ENCODE measurements at places on chromosomes 4 and X.

DNA sequence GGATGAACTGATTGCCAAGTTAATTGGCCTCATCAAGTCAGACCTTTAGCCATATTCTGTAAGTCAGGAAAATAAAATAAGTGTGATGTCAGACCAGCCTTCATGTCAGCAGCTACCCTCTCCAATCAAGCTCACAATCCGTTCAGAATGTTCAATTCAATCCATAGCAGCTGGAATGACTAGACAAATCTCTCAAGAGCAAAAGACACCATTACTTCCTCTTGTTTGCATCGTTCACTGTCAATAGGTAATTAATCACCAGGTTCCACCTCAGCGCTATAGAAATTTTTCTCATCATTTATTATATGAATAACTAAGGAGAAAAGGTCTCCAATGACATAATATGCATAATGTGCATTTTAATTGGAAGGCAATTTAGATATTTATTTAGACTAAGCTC lies 321.0 kb upstream of the GRIA3 start:
- DNase-seq, result no peak

DNA sequence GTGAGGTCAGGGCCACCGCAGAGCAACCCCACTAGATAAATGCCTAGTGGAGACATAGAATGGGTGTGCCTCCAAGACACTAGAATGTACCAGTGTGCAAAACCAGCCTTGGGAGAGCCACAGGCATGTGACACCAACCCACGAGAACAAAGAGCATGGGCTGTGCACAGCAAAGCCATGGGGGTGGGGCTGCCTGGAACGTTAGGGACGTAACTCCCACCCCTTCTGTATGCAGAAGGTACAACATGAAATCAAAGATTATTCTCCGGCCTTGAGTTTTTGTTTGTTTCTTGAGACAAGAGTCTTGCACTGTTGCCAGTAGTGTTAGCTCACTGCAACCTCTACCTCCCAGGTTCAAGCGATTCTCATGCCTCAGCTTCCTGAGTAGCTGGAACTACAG lies 99.5 kb downstream of the MID1IP1 start:
- no peak for DNase-seq

GRCh38 chr4:182447767-182448280 lies 204.6 kb downstream of the TENM3 start:
- DNase-seq, result no peak

DNA sequence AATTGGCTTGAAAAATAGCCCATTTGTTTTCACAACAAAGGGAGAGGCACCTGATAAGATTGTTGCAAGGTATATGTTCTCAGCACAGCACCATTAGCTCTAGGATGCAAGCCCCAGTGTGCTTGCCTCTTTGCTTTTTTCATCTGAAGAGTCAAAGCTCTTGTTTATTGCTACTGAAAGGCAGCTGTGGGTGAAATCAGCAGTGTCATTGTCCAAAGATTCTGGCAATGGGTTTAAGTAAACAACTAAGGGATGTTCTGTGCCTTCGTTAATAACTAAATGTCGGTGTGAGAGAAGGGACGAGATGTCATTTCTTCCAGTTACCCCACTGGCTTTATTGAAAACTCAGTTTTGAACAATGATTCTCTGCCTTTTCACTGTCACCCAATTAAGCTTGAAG lies 567.7 kb downstream of the KCNIP4 start:
- DNase-seq, result no peak

GRCh38 chr4:185772391-185773093 lies 39.5 kb downstream of the SORBS2 start:
- DNase-seq, result no peak

GRCh38 chr4:148477276-148477675 lies 35.1 kb upstream of the NR3C2 start:
- no peak for DNase-seq

- DNase-seq, result no peak
Measured at GRCh38 chr4:53584658-53585057, 6.6 kb downstream of the LNX1 start.

DNA sequence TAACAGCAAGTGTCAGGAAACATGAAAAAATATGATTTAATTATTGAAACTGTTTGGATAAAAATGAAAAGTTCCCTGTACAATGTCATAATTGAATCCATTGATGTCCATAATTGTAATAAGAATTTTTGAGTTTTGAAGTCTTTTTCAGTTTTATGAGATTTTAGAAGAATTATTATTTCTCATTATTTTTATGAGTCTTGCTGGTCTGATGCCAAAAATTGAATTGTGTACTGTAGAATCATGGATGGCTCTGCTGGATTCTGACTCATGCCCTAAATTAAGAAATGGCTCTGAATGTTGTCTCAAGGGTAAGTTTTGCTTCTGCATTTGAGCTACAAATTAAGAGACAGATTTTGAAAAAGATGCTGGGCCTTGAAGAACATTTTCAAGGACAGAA lies 132.8 kb upstream of the MAP9 start:
- peak; percentile 5 for DNase-seq

DNA sequence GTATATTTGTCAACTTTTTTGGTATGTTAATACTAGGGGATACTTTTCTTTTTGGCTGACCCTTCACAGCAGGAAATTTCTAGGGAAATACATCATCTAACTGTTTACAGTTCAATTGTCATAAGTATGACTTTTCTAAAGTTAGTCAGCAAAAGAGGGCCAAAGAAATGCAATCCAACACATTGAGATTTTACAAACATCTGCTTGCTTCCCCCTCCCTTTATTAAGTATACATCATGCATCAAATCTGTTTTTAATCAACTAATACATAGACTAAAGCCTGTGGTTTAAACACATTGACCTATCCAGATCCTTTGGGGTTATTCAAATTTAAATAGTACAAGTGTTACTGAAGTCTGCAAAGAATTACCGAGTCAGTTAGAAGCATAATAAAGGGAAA lies 93.9 kb downstream of the MID1 start:
- no peak for DNase-seq

DNA sequence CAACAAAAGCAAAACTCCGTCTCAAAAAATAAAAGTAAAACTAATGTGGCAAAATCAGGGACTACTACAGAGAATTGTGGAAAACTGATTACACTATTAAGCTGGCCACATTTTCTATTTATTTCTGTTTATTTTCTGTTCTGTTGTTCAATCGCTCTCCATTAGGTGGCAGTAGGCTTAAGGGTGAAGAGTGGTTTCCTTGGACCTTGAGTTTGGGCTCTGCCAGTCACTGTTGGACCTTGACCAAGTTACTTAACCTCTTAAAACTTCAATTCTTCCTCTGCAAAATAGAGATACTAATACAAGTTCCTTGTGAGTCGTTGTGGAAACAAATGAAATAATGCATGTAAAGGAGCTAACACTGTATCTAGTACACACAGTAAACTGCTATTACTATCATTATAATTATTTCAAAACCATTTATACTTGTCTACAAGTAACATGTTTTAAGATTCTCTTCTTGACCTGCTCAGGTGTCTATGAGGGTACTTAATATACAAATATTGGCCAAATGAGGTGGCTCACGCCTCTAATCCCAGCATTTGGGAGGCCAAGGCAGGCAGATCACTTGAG lies 15.2 kb downstream of the HSD17B11 start:
- DNase-seq, result peak; percentile 80

GRCh38 chr4:80201252-80202151 lies 4.2 kb downstream of the PRDM8 start:
- peak; percentile 63 for DNase-seq

- DNase-seq, result no peak
Measured at GRCh38 chrX:49756692-49757091, 60.9 kb upstream of the PAGE1 start.

DNA sequence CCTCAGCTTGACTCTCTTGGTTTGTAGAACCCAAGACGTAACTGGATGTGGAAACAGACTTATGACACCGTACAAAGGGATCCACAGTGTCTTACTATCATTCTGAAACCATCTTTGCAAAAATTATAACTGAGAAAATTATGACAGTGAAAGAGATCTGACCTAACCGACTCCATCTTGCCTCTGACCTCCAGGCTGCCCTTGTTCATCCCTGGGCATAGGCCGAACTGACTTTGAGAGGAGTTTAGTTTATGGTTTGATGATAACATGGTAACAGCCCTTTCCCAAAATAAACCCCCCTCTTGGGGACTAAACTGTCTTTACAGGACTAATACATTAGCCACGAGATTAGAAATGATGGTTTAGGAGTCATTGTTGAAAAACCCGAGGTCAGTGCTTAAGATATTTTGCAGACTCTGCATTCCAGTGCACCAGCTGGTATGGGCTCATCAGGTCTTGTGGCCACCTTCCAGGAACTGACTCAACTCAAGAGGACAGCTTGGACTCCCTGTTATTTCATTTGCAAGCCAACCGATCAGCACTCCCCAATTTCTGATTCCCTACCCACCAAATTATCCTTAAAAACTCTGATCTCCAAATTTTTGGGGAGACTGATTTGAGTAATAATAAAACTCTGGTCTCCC lies 49.6 kb downstream of the CASP3 start:
- peak; percentile 22 for DNase-seq

- DNase-seq, result no peak
Measured at GRCh38 chr4:23130845-23131244, 438.1 kb downstream of the GBA3 start.

- no peak for DNase-seq
Measured at GRCh38 chrX:23790155-23790497, 7.2 kb downstream of the SAT1 start.

- DNase-seq, result no peak
Measured at GRCh38 chrX:120334603-120335002, 23.3 kb upstream of the TMEM255A start.

DNA sequence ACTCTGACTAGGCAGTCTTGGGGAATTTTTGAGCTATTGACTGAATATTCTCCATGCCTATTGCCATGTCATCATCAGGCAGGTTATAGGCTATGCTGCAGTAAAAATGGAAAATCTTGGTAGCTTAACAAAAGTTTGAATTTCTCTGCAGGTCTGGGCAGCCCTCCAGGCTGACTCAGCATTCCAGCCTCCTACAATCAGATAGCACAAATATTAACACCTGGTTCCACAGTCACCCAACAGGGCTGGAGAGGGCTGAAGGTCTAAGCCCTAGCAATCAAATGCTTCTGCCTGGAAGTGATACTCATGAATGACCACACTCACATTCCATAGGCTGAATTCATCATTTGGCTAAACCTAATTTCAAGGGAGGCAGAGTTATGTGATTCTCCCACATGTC lies 9.6 kb upstream of the PPP3CA start:
- DNase-seq, result peak; percentile 83

DNA sequence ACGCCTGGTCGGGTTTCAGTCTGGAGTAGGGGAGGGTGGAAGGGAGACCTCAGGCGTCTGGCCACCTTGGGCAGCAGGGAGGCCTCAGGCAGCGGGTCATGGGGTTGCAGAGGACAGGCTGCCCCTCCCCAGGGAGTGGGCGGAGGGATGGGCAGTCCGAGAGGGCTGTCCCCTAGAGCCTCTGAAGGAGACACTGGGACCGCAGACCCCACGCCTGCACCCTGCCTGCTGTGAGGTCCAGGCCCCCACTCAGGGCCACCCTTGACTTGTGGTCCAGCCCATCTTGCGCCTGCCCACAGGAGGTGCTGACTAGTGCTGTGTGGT lies 16.5 kb downstream of the FGFRL1 start:
- DNase-seq, result no peak

GRCh38 chrX:46686003-46686645 lies 72.8 kb downstream of the SLC9A7 start:
- no peak for DNase-seq

GRCh38 chr4:151442002-151442401 lies 33.0 kb downstream of the FHIP1A start:
- no peak for DNase-seq
